ENCODE measurements at places on chromosomes 7 and 10. TPM values are rescaled to one million over a fixed set of nuclear protein-coding genes. Genes with fewer than 3 reads are reported as not detected.

Gene CDC14C
- not detected for total RNA-seq

GRCh38 chr10:101691081-101691480 is 3.9 kb downstream of the FBXW4 start:
- no peak for DNase-seq

- DNase-seq, result no peak
These were observed 45.9 kb upstream of the OIT3 start for GRCh38 chr10:72847681-72848080.

DNA sequence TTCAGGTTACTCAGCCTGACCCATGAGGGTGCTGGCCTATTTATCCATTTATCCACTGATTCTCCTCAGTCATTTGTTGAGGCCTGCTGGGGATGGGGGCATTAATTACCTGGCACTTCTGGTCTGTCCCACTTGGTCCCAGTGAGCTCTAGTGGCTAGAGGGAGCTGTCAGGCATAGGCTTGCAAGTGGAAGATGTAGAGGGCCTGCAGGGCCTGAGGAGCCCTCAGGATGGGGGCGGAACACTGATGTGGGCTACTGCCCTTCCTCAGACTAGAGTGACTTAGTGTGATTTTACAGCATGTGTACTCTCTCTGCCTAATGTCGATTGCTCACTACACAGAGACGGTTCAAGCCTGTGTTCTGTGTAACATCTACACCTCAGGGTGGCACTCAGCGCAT is 45.3 kb downstream of the TMEM178B start:
- no peak for DNase-seq

GRCh38 chr7:150732786-150733481 is 4.3 kb upstream of the GIMAP5 start:
- DNase-seq, result no peak

DNA sequence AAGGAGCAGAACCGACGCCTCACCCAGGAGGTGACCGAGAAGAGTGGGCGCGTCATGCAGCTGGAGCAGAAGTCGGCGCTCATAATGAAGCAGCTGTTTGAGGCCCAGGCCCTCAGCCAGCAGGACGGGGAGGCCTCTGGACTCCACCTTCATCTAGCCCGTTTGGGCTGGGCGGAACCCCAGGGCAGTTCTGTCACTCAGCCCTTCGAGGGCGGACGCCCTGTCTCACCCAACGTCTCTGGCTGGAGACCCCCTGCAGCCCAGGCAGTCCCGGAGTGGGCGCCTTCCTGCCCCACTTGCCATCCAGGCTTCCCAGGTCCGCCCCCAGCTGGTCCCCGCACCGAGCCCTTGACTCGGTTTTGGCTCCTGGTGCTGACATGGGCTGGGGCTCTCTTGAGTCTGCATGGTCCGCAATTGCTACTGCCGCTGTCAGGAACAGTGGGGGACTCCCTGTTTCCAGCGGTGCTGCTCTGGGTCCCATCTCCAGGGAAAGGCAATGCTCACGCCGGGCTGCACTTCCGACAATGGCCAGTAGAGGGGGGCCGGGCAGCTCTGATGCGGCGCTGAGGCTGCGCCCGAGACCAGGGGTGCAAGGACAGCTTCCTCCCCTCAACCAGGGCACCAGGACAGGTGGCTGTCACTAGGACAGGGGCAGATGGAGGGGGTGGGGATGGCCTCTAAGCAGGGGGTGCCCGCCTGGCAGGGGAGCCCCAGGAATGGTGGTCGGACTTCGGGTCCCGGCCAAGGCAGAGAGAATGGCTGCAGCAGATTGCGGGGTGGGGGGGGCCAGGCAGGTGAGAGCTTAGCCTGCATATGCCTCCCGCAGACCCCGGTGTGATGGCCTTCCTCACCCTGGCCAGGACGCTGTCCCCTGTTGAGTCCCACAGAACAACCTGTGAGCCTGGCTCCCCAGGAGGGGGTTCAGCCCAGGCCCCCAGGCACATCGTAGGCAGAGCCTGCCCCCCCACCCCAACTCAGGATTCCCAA is 71.2 kb upstream of the KCTD7 start:
- DNase-seq, result peak; percentile 85

DNA sequence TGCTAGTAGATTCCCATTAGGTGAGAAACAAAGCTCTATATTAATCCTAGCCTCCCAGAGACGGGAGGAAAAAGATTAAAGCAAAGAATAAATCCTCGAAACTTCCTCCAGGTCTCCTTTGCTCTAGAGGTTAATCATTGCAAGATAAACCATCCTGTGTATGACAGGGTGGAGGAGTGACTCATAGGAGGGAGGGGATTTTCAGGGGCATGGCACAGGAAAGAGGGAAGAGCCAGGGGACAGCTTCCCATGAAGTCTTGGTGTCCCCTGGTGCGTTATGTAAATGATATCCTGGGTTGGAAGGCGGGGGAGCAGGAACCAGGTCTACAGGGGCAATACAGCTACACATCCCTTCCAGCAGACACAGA is 780 bp downstream of the CYP3A5 start:
- DNase-seq, result peak; percentile 54

DNA sequence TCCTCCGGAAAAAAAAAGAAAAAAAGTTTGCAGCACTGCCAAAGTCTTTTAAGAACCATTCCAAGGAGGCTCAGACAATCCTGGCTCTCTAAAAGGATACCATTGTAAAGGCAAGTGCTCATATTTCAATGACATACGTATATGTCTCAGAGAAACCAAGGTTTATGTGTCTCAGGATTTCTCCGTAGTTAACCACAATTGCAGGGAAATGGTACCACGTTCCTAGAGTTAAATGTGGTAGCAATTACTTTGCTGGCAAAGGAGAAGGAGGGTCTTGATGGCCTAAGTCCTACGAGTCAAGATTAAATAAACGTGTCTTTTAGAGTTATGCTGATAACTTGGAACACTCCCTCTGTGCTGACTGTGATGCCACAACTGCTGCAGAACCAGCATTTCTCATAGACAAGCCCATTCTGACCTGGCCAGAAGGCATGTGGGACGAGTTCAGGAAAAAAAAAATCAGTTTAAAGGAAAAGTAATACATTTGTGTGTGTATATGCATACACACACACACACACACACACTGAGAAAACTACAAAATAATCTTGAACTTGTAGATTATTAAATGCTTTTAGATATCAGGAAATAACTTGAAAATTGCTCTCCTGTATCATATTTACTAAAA is 245.9 kb downstream of the FGFR2 start:
- DNase-seq, result no peak

DNA sequence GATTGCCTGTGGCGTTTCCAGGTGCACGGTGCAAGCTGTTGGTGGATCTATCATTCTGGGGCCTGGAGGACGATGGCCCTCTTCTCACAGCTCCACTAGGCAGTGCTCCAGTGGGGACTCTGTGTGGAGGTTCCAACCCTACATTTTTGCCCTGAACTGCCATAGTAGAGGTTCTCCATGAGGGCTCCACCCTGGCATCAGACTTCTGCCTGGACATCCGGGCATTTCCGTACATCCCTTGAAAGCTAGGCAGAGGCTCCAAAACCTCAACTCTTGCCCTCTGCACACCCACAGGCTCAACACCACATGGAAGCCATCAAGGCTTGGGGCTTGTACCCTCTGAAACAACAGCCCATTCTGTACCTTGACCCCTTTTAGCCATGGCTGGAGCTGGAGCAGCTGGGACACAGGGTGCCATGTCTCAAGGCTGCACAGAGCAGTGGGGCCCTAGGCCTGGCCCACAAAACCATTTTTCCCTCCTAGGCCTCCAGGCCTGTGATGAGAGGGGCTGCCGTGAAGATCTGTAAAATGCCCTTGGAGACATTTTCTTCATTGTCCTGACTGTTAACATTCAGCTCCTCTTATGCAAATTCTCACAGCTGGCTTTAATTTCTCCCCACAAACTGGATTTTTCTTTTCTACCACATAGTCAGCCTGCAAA is 10.0 kb upstream of the FGL2 start:
- DNase-seq, result peak; percentile 18

DNA sequence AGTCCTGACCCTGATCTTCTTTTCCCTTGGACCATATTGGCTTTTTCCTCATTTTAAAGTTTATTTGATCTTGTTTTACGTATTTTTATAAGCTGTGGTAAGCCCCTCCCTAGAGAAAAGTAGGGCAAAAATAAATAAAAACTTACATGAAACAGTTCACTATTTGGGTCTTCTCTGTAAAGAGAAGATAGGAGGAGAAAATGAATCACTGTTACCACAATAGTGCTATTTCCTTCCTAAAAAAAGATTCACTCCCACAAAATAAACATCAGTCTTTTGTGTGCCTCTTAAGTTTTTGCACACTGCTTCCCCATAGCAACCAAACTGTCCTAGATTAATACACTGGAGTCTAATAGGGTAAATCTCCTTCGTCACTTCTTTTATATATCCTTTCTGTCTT is 1.4 kb upstream of the SVIL start:
- DNase-seq, result no peak

Data from Caco-2 (cell line).